ENCODE measurements at places on chromosomes 3 and 15.

DNA sequence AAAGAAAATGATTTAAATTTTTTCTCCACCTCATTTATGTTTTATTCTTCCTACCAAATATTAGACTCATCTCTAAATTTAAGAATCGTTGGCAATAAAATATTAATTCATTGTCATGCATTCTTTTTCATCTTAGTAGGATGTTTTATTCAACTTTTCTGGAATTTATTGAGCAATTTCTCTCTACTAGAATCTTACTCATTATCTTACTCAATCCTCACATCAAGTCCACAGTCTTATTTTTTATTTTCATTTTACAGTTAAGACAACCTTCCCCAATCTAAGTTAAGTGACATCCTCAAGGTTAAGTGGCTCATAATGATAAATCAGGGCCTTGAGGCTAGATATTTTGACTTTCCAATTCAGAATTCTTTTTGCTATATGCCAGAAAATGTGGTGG lies 15.9 kb upstream of the ALDH1A2 start:
- DNase-seq: no peak

DNA sequence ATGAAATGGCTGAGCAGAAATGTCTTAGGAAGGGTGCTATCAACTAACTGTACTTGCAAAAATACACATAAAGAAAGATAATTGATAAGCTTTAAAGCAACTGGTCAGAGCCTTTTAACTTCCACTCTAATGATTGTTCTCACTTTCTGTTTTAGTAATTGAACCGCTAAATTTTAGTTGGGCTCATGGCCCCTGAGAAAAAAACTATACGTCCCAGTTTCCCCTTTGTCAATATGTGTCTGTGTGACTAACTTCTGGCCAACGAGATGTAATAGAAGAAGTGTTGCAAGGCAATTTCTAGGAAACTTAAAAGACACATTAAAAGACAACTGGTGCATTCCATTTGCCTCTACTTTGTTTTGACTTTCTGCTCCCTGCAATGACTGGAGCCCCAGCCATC lies 223.9 kb downstream of the NR1D2 start:
- no peak for DNase-seq

DNA sequence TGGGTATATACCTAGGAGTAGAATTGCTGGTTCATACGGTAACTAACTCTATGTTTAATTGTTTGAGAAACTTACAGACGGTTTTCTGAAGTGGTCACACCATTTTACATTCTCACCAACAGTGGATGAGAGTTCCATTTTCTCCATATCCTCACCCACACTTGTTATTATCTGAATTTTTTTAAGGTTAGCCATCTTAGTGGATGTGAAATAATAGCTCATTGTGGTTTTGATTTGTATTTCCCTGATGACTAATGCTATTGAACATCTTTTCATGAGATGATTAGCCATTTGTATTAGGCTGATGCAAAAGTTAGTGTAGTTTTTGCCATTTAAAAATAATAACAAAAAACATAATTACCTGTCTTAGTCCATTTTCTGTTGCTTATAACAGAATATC lies 18.6 kb downstream of the CSTA start:
- no peak for DNase-seq

DNA sequence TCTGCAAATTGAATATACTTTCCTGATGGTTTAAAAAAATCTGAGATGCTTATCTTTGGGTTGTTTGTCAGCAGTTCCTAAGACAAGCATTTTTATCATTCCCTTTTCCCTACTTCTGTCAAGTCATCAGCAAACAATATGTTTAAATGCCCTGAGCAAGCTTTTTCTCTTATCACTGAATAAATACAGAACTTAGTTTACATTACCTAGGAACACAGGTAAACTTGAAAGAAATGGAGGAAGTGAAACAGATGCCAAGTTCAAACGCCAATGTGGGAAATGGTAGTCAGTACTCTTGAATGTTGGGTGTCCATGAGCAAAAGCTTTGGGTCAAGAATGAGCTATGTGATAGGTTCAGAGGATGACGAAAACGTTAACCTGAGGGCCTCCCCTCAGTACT lies 17.2 kb upstream of the TCAIM start:
- DNase-seq: no peak

- no peak for DNase-seq
Observed at GRCh38 chr3:77780278-77780996, 740.5 kb downstream of the ROBO2 start.

GRCh38 chr3:152071924-152072323 lies 196.8 kb upstream of the MBNL1 start:
- DNase-seq: no peak
